A549 treated with AZD2906 at 1 μM for 4 hours (cell line): ENCODE measurements at places on chromosomes 5 and 9. TPM values are rescaled to one million over a fixed set of nuclear protein-coding genes. Genes with fewer than 3 reads are reported as not detected.

Gene PITX1
- 23.2 to 32.2 TPM (median 31.1 TPM) in 5 replicates for total RNA-seq

Gene FSD1L
- 3.4 to 4.5 TPM (median 4.2 TPM) in 5 replicates for total RNA-seq

Gene LCN10
- 0.03 to 0.14 TPM in 2 of 5 replicates, not detected in the others for total RNA-seq

Gene ZNF474
- total RNA-seq, result 0.07 to 0.22 TPM (median 0.21 TPM) in 5 replicates

Gene LRRC19
- total RNA-seq, result not detected in 5 replicates

Gene GABRA6
- total RNA-seq, result not detected in 5 replicates

Gene PCDHA1
- total RNA-seq, result 0.14 to 0.26 TPM (median 0.22 TPM) in 5 replicates

Gene LHFPL2
- total RNA-seq, result 54.0 to 70.7 TPM (median 64.2 TPM) in 5 replicates

Gene HINT1
- 479 to 497 TPM (median 484 TPM) in 5 replicates for total RNA-seq

Gene CNTLN
- total RNA-seq, result 4.3 to 5.8 TPM (median 4.7 TPM) in 5 replicates

Gene PCDHGA11
- total RNA-seq, result not detected in 5 replicates

Gene FGD3
- 0.12 to 0.26 TPM (median 0.16 TPM) in 5 replicates for total RNA-seq

Gene LHX3
- 0.07 to 0.08 TPM (median 0.08 TPM) in 4 of 5 replicates, not detected in the other for total RNA-seq

Gene CMYA5
- total RNA-seq, result 0.06 to 0.13 TPM (median 0.09 TPM) in 5 replicates

Gene LMNB1
- total RNA-seq, result 53.6 to 77.2 TPM (median 55.2 TPM) in 5 replicates

Gene IL5
- not detected in 5 replicates for total RNA-seq

Gene EXD3
- 4.8 to 6.5 TPM (median 5.7 TPM) in 5 replicates for total RNA-seq

Gene DIPK1B
- 6.1 to 9.8 TPM (median 9.3 TPM) in 5 replicates for total RNA-seq

Gene CEMIP2
- 59.7 to 99.0 TPM (median 60.8 TPM) in 5 replicates for total RNA-seq

Gene NUDCD2
- 27.9 to 33.8 TPM (median 31.8 TPM) in 5 replicates for total RNA-seq

Gene NAIP
- 0.32 to 0.46 TPM (median 0.40 TPM) in 5 replicates for total RNA-seq

Gene OR1J2
- total RNA-seq, result 0.10 TPM in 1 of 5 replicates, not detected in the others

Gene PCDHA5
- 0.60 to 0.89 TPM (median 0.70 TPM) in 5 replicates for total RNA-seq

Gene DNAH5
- 1.5 to 2.5 TPM (median 1.9 TPM) in 5 replicates for total RNA-seq

Gene PRKACG
- total RNA-seq, result not detected in 5 replicates

Gene IRX1
- total RNA-seq, result not detected in 5 replicates

Gene GPBP1
- 35.1 to 46.6 TPM (median 36.3 TPM) in 5 replicates for total RNA-seq

Gene SV2C
- total RNA-seq, result not detected in 5 replicates

Gene TSSK1B
- total RNA-seq, result not detected in 5 replicates

Gene PCDHGA10
- 0.02 to 0.03 TPM in 2 of 5 replicates, not detected in the others for total RNA-seq

Gene C9
- not detected in 5 replicates for total RNA-seq

Gene TAS2R1
- total RNA-seq, result not detected in 5 replicates

Gene PCDHGA12
- 0.01 TPM in 1 of 5 replicates, not detected in the others for total RNA-seq

Gene TPM2
- total RNA-seq, result 647 to 712 TPM (median 698 TPM) in 5 replicates

Gene KIF24
- 2.9 to 3.5 TPM (median 3.2 TPM) in 5 replicates for total RNA-seq

Gene OBP2B
- not detected in 5 replicates for total RNA-seq

Gene KDM3B
- total RNA-seq, result 35.8 to 47.6 TPM (median 38.7 TPM) in 5 replicates

Gene WNK2
- 4.2 to 7.8 TPM (median 6.0 TPM) in 5 replicates for total RNA-seq

Gene SLC9A3
- 2.0 to 2.3 TPM (median 2.2 TPM) in 5 replicates for total RNA-seq

Gene BASP1
- 183 to 220 TPM (median 215 TPM) in 5 replicates for total RNA-seq

Gene OR1Q1
- total RNA-seq, result 0.07 TPM in 1 of 5 replicates, not detected in the others

Gene FUT7
- total RNA-seq, result 0.06 to 0.07 TPM (median 0.06 TPM) in 4 of 5 replicates, not detected in the other

Gene SPATA6L
- total RNA-seq, result 1.2 to 2.3 TPM (median 1.6 TPM) in 5 replicates
